EL (cell line): ENCODE measurements at places on chromosomes 1 and 21.

DNA sequence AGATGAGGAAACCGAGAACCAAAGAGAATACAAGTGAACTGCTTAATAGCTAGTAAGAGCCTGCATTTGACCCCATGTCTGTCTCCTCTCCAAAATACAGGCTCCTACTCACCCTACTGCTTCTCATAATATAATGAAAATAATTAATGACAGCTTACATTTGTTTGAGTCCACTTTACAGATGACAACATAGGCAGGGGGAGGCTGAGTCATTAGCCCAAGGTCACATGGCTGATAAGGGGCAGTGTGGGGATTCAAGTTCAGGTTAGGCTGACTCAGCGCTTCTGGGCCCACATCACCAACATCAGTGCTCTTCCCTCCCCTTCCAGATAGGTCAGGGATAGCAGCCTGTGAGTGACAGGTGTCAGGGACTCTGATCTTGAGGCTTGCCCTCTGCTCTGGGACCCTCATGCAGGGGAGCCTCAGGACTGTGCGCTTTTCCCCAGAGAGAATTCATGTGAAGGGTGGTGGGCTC is 16.2 kb downstream of the AZIN2 start:
- peak; percentile 53 for DNase-seq

- no peak for DNase-seq
Observed at GRCh38 chr1:33363470-33363861, 42.6 kb upstream of the A3GALT2 start.

- DNase-seq = peak; percentile 25
Observed at GRCh38 chr1:29380532-29380931, 144.2 kb downstream of the PTPRU start.

DNA sequence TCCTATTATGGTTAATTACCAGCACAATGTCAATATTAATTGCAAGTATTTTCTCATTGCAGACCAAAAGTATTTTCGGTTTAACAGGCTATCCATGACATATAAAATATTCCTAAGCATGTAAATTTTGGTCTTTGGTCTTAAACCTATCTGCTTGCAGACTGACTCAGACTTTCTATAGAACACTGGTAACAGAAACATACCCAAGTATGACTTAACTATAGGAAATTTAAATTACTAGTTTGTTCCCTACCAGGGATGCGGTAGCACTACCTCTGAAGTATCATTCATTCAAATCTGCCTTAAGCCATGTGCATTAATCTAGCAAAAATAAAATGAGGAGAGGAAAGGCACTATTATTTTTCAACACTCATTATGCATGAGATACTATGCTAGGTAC is 2.9 kb downstream of the TAF1A start:
- no peak for DNase-seq

- no peak for DNase-seq
Observed at GRCh38 chr1:88104236-88104635, 579.8 kb upstream of the PKN2 start.

DNA sequence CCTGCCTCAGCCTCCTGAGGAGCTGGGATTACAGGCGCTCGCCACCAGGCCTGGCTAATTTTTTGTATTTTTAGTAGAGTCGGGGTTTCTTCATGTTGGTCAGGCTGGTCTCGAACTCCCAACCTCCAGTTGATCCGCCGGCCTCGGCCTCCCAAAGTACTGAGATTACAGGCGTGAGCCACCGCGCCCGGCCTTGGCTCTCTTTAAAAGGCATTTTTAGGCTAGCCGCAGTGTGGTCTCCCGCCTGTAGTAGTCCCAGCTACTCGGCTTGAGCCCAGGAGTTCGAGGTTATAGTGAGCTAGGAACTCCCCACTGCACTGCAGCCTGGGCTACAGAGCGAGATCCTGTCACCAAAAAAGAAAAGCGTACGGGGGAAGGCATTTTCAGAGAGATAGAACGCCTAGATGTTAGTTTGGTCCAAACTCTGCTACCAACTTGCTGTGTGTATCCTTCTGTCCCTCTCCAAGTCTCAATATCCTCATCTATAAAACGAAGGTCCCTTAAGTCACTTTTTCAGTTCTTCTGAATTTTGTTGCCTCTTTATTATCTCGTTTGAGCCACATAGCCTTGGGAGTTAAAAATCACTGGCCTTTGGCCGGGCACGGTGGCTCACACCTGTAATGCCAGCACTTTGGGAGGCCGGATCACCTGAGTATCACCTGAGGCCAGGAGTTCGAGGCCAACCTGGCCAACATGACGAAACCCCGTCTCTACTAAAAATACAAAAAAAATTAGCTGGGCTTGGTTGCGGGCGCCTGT is 734 bp downstream of the MED18 start:
- peak; percentile 49 for DNase-seq

GRCh38 chr1:34363915-34364314 is 187.2 kb downstream of the C1orf94 start:
- DNase-seq = no peak

- no peak for DNase-seq
Observed at GRCh38 chr1:245370905-245371581, 216.3 kb downstream of the KIF26B start.

GRCh38 chr21:46151261-46151988 is 4.0 kb downstream of the FTCD start:
- no peak for DNase-seq

- no peak for DNase-seq
Observed at GRCh38 chr1:23862640-23863039, 5.5 kb downstream of the FUCA1 start.

DNA sequence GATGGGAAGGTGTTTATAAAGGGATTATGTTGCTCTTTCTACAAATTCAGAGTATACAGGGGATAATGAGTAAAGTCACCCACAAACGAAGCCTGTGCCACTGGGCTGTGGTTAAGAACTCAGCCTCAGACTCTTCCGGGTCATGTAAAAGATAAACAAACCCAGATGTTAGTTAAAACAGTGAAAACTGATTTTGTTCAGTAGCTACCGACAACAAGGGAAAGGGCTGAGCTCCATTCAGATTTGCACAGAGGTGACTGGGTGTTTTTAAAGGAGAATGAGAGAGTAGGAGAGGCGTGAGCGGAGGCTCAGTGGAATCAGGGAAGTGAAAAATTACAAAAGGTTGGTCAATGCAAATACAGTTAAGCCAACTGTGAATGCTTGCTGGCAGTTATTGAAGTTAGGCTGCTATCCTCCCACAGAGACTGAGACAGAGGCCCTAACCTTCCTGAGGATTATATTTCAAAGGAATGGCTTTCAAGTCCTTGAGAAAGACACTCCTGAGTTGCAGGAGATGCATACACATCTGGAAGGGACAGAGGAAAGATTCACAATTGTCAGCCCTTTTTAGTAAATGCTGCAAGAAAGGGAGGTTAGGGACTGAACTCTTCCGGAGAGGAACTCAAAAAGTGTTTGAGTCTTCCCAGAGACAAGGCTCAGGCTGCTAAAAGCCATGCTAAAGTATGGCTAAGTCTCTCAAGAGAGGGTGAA is 29.9 kb upstream of the SAMD13 start:
- peak; percentile 44 for DNase-seq

GRCh38 chr1:184260382-184260781 is 126.4 kb upstream of the C1orf21 start:
- DNase-seq = peak; percentile 86

DNA sequence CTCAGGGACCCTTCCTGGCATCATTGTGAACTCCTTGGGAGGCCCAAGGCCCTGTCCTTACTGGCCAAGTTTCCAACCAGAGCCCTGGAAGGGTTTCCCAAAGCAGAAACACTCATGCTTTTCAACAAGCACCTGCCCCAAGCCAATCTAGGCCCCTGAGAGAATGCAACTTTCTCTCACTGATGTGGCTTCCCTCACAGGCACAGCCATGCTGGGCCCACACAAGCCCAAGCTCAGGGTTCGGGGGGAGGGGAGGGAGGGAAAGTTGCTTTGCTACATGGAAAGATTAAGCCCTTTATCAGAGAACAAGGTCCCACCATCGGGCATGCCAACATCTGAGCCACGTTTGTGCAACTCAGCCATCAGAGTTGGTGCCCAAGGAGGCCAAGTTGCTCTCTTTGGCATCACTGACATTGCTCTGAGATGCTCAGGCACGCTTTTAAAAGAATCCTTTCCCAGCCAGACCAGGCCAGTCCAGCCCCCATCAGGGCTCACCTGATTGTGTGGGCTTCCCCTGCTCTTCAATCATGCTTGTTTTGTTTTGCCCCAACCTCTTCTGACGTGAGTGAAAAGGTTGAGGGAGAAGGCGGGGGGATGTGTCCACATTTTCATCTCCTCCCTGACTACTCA is 43.5 kb downstream of the RIMS3 start:
- no peak for DNase-seq

DNA sequence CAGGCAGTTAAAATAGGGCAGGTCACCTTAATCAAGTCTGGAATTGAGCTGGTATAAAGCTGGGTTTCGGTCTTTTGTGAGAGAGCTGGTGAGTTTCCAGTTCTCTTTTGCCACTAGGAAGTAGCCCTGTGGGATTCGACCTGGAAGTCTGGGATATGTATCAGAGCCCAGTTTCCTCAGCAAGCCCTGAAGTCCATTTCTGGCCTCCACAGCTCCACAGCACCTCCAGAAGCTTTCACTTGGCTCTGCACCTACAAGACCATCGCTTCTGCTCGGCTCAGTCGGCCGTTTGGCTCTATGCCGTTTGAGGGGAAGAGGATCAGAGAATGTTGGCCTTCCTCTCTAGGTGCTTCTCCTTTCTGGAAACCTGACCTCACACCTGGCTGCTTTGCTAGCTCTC is 148.0 kb downstream of the GALNT2 start:
- no peak for DNase-seq

DNA sequence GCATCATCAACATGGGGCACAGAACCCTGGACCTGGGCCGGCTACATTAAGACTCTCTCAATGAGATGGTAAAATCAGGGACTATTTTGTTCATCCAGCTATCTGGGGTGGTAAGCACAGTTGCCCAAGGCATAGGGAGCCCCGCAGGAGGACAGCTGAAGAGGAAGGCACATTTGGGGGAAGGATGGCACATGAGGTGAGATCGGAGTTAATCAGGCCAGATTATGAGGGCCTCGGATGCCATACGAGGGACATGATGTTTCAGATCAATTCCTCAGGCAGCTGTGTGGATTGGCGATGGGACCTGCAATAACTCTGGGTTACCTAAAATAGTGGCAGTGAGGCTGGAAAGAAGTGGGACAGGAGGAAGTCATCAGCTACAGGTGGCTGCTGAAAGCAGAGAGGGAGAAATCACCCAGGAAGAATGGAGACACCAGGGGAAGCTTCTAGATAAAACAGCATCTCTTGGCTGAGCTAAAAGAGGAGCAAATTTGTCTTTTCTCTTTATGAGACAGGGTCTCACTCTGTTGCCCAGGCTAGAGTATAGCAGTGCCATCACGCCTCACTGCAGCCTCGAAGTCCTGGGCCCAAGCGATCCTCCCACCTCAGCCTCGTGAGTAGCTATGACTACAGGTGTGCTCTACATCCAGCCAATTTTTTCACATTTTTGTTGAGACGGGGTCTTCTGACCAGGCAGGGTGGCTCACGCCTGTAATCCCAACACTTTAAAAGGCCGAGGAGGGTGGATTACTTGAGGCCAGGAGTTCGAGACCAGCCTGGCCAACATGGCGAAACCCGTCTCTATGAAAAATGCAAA is 21.1 kb downstream of the TOMM20 start:
- no peak for DNase-seq

DNA sequence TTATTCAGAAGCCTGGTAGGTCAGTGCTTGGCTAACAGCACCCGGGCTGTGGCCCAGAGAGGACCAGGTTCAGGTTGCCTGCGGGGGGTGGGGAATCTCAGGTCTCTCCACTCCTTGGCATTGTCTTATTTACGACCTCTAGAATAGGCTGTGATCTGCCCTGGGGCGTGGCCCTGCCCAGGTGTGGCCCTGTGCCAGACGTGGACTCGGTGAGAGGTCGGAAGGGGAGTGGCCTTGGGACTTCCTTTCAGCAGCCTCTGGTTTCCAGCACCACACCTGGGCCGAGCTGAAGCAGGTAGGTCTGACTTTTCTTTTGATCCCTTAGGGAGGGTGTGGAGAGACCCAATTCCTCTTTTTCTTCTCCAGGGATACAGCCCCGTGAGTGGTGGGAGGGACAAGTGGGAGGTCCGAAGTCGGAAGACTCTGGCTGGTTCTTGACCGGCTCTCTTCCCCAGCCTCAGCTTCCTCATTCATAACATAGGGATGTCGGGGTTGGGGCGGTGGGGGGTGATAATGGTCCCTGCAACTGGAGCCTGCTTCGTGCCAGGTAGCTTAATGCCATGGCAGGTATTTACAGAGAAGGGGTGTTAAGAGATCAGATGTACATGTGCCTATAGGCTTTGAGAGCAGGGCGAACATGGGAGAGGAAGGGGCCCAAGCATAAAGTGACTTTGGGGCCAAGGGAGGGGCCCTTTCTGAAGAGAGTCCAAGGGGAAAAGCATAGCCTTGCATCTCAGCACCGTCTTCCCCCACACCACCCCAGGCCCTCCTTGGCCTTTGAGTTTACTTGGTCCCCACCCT is 16.5 kb downstream of the ACOT11 start:
- DNase-seq = no peak

DNA sequence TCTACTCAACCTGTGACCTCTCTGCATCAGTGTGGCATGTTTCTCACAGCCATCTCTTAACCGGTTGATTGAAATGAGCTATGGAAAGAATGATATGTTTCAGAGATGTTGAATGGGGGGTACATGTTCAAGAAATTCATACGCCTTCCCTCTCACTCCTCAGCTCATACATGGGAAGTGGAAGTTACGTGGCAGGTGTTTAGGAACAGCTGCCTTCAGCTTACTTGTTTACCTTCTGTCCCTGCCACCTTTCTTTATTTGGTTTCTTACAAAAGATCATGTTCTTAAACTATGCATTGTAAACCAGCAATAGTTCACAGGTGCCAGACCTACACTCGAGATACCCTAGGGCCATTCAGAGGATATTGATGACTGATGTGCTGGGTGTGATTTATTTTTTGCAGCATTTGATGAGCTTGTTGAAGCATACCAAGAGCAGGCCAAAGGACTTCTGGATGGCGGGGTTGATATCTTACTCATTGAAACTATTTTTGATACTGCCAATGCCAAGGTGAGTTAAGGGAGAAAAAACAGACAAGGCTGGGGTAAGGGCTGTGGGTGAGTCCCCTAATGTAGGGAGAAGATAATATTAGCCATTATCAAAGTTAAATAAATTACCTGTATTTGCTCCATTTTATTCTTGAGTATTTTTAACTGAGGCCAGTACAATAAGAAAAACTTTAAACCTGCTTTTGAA is 17.4 kb downstream of the MTR start:
- DNase-seq = no peak

GRCh38 chr1:244952940-244953339 is 88.6 kb upstream of the HNRNPU start:
- DNase-seq = no peak

DNA sequence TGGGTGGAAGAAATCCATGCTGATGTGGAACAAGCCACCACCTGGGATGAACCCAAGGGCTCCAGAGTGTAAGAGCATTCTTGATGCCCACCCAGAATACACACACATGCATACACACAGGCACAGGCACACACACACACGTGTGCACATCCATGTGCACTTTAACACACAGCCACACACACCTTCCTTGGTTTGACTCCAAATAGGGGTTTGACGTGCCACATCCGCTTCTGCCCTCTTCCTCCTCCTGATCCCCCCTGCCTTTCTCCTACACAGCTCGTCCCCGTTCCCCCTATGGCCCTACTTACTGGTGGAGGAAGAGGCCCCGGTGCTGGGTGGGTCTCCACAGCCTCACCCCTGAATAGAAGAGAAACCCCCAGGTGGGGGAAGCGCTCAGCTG is 16.0 kb downstream of the SPATA21 start:
- DNase-seq = no peak
